ENCODE measurements at places on chromosomes 1 and 21.

- DNase-seq = no peak
Measured at GRCh38 chr21:46424039-46424591, 34.6 kb upstream of the DIP2A start.

DNA sequence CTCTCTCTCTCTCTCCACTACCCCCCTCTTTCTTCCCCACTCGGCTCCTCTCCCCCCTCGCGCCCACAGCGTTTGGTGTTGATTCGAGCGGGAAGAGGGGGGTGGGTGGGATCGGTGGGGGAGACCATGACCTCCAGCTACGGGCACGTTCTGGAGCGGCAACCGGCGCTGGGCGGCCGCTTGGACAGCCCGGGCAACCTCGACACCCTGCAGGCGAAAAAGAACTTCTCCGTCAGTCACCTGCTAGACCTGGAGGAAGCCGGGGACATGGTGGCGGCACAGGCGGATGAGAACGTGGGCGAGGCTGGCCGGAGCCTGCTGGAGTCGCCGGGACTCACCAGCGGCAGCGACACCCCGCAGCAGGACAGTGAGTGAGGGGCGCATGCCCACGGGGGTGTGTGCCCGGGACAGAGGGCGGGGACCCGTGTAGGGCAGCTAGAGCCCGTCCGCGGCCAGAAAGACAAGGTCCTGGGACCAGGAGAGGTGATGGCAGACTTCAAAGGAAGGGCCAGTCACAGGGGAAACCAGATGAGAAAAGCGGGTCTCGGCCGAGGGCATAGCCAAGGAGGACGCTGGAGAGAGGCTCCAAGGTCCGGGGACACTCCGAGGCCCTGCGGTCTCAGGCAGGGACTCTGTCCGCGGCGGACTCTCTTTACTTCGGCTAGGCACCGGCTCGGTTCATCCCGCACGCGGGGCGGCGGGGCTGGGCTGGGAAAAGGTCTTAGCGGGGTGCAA lies at the start of gene PRRX1:
Gene PRRX1 (plus strand): TSS at position 39 of the 735 bp plus-strand sequence. CDS start 88 bp downstream, at position 127.
- DNase-seq = no peak

- no peak for DNase-seq
Measured at GRCh38 chr1:156894711-156895454, 1.4 kb downstream of the PEAR1 start.

- DNase-seq = peak; percentile 93
Measured at GRCh38 chr1:184792450-184792969, 37.9 kb upstream of the EDEM3 start.

GRCh38 chr1:27366113-27366410 lies 699 bp downstream of the MAP3K6 start:
- DNase-seq = peak; percentile 80

GRCh38 chr1:168328731-168329364 lies 48.2 kb downstream of the TBX19 start:
- no peak for DNase-seq

DNA sequence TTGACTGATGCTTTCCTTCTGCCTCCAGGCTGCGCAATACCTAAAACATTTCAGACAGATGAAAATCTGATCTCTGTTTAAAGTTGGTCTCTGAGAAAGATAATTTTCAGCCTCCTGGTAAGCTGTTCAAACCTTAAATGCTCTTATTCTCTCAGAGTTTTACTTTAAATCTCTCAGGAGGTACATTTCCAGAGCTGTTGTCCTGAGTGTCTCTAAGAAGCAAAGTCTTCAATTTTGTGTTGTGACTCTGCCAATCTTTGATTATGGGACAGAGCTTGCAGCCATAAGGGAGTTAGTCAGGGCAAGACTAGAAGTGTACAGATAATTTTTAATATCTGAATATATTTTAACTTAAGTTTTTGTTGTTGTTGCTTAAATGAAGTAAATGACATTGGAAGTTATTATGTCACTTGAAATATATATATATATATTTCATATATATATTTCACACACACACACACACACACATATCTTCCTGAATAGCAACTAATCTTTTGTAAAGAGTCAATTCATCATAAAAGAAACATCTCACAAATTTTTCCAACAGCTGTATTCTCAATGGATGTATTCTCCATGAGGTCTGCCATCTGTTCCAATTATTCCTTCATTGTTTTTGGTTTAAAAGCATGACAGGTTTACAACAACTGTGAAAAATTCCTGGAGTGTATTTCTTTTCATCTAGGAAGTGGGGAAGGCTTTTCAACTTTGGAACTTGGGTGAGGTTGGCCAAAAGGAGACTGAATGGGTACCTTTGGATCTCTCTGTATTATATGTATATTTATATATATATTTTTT lies 259.4 kb downstream of the BACH1 start:
- DNase-seq = no peak

DNA sequence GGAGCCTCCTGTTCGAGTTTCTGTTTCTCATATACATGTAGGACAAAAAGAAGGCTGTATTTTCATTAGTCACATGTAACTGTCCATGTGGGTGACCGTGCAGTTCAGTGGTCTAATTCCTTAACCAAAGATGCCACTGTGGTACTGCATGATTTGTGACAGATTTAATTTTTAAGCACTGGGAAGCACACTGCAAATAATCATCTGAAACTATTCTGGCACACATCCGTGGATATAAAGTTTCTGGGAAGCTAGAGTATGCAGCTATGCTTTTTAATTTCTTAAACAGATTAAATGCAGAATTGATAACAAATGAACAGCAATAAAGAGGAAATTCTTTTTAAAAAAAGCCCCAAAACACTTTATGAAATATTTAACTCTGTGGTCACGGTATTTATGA lies 254.8 kb downstream of the LMO4 start:
- DNase-seq = no peak

DNA sequence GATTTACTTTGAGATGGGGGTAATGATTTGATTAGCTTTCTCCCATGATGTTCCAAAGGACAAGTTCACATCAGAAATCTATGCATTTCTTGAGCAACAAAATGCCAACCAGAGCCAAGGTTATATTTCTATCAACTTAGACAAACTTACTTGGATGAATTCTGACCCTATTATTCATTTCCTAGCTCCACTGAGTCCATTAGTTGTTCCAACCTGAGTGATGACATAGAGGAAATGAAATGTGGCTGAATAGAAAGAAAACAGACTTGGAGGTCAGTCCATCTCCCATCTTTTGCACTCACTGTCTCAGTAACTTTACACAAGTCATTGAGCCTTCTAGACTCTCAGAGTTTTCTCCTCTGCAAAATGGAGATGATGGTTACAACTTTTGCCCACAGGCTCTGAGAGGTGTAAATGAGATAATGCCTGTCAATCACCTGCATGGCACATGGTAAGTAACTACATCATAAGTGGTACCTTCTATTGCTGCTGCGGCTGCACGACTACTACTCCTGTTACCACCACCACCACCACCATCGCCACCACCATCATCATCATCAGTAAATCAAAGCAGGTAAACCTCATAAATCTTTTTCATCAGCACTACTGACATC lies 98.2 kb downstream of the PTPN14 start:
- no peak for DNase-seq

DNA sequence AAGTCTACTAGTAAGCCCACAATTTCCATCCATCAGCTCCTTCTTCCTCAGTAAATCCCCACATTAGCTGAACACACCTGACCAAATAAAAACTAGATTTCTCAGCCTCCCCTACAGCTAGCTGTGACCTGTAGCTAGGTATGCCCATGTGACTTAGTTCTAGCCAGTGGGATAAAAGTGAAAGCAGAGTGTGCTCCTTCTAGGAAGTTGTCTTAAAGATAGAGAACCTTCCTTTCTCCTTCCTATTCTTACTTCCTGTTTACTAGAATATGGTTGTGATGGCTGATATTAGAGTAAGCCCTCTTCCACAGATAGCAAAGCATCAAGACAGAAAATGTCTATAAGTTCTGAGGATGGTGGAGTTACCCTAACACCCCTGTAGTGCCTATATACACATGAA lies 67.0 kb downstream of the PIK3R3 start:
- peak; percentile 35 for DNase-seq

Data from inflammatory macrophage (primary cell).